ENCODE measurements at places on chromosomes 1 and 21.
A peak's percentile ranks its signal among the peaks of the same experiment; 100 is the strongest.

DNA sequence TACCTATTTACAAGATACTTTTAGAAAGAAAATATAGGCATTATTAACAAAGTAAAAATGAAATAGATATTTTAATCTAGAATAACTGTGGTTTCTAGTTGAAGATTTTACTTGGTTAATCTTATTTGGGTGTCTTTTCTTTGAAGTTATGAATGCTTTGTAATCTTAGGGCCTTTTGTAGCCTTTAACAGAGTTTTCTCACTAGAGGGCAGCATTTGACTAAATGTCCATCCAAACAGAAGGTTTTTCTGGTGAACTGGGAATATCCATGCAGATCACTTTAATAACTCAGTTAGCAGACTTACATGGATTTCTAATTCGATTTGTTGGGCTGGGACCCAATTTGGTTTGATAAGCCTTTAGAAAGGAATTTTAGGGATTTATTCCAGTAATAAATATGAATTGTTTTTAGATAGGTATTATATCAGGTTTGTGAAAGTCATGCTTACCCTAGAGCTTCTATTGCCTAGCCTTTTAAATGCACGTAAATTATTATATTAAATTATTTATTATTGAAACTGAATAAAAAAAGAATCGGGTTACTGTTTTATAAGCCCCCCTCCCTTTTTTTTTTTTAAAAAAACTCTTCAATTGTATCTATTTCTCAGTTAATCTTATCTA, 119.7 kb downstream of the ZNF326 start:
- peak; percentile 12 for DNase-seq

DNA sequence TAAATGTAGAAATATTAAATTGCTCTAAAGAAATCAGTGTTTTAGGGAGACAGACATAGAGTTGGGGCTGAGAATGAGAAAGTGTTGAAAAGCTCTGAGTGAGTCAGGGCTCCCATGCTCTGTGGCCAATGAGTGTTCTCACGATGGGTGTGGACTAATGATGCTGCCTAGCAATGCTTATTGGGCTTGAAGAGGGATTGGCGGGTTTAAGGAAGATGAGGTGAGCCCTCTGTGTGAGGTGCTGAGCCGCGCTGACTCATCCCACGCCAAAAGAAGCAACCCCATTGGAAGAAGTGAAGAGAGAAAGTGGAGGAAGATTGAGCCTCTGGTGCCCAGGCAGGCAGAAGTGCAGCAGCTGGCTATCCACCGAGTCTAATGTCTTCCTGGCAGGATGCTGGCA, 65.1 kb upstream of the DPT start:
- no peak for DNase-seq

GRCh38 chr1:17661546-17662157, 93.5 kb upstream of the ACTL8 start:
- DNase-seq = no peak

GRCh38 chr1:111515291-111516004, 12.0 kb upstream of the ADORA3 start:
- DNase-seq = no peak

DNA sequence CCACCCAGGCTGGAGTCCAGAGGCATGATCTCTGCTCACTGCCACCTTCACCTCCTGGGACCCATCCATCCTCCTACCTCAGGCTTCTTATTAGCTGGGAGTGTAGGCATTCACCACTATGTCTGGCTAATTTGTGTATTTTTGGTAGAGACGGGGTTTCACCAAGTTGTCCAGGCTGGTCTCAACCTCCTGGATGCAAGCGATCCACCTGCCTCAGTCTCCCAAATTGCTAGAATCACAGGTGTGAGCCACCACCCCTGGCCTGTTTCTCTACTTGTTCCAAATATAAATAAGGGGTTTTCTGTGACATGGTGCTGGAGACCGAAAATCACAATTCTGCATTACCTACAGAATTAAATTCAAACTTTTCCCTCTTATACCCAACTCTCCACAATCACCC, 36.6 kb upstream of the HSD3B1 start:
- DNase-seq = no peak

DNA sequence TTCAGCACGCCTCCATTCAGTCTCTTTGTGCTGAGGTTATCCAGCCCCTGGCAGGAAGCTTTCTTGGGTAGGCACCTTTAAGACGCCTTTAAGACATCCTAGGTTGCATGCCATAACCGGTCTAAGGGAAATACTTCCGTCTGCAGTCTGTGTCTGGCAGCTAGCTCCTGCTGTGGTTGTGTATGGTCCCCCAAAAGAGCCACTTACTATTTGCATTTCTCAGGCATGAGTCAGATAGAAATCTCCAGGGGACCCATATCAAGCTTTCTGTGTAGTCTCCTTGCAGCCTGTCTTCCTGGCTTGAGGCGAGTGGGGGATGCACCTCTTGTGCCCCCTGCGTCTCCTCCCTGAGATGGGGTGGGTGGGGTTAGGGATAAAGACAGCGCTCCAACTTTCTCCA, 10.0 kb upstream of the RYR2 start:
- peak; percentile 93 for DNase-seq

- no peak for DNase-seq
Observed at GRCh38 chr1:109499081-109499480, 5.2 kb downstream of the CYB561D1 start.

- no peak for DNase-seq
Observed at GRCh38 chr1:31295874-31296485, 608 bp downstream of the SNRNP40 start.

GRCh38 chr1:193494368-193494767, 308.0 kb upstream of the B3GALT2 start:
- no peak for DNase-seq

DNA sequence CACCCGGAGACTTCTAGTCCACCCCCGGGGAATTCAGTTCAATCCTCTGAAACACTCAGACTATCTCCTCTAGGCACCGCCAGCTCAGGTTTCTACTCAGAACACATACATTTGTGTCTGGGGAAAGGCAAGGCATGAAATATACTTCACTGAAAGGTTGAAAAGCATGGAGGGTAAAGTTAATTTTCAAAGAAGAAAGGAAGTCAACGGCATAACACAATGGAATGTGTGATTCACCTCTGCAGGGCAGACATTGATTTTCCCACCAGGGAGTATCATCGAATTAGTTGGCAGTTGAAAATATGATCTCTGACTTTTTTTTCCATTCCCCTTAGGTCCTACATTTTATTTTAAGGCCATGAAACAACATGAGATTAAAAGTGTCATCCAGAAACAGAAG, 669.4 kb downstream of the SMYD3 start:
- no peak for DNase-seq

GRCh38 chr1:6059866-6060265, 14.2 kb downstream of the KCNAB2 start:
- DNase-seq = no peak

DNA sequence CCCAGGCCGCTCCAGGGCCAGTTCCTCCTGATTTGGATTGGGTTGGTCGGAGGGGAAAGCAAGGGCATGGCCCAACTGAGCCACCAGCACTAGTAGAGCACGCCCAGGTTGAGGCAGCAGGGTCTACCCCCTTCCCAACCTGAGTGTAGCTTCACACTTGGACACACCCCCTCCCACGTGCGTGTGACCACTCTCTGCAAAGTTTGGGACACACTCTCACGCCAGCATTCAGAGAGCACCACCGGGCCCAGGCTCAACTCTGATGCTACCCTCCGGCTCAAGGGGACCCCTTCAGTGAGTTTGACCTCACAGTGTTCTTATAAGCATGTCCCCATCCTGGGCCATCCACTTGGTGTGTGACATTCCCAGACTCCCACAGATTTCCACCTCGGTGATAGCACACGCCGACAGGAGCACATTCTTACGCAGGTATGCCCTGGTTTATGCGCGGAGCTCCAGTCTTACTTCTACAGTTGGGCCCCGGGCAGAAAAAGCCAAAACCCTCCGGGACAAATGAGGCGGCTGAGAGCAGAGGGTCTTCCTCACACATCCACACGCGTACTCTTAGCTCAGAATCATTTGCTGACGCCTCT, 3.0 kb upstream of the DMRTA2 start:
- DNase-seq = no peak

DNA sequence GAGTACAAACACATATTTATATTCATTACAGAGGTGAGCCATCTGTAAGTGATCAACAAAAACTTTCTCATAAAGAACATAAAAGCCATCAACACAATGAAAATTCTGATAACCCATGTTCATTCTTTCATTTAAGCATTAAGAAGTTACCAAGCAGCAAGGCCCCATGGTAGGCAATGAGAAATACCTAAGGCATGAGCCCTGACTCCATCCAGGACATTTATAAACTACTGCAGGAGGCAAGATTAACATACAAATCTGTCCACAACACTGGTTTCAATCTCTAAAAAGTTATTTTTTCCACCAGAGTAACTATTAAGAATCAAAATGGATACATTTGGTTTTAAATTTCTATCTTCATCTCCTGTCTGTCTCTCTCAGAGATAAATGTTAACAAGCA, 76.1 kb downstream of the SIPA1L2 start:
- DNase-seq = no peak

GRCh38 chr1:246602194-246602593, 35.9 kb downstream of the CNST start:
- no peak for DNase-seq

DNA sequence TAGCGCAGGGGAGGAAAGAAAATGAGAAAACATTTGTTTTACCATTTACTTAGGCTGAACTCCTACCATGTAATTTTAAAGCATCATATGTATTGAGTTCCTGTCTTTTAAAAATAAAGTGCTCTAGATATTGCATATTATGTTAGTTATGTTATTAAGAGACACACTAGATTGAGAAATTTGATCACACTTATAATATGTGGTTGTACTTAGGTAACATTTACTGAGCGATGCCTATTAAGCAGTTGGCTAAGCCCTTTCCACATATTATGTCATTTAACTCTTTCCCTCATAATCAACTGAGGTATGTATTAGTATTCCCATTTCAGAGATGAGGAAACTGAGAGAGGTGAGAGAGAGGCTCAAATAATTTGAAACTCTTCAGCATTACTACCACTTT, 4.5 kb upstream of the LRRC8D start:
- no peak for DNase-seq

- DNase-seq = no peak
Observed at GRCh38 chr21:24636696-24637095, 970.6 kb downstream of the MRPL39 start.

- DNase-seq = no peak
Observed at GRCh38 chr1:208135354-208135753, 108.8 kb downstream of the PLXNA2 start.

DNA sequence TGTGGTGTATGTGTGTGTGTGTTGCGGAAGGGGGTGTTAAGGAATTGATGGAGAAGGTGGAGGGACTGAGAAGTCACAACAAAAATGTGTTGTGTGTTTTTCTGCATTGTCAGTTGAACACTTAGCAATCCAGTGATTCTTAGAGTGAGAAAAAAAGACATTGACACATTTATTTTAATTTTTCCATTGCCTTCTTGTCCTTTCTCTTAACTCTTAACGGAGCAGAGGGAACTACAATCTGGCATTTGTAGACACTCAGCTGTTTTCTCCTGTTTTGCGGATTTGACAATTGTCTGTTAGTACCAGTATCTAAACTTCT, 725 bp downstream of the C1orf53 start:
- no peak for DNase-seq

GRCh38 chr1:17245816-17246325, 3.0 kb upstream of the PADI3 start:
- DNase-seq = no peak

- no peak for DNase-seq
Observed at GRCh38 chr1:150150133-150151021, 661 bp downstream of the PLEKHO1 start.

DNA sequence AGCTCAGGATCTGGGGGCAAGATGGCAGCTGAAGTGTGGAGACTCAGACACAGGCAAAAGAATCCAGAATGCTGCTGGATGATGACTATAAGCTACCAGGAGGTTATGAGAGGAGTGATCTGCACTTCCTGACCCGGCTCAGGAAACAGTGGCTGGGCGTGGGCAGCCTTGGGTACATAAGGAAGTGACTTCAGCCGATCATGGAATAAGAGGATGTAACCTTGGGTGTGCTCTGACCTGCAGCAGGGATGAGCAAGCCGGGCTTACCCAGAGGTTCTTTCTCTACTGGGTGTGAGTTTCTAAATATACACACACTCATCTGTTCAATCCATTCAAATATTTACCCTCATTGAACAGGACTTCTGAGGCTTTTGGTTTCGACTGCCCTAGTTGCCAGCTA, 62.7 kb downstream of the CD34 start:
- no peak for DNase-seq

GRCh38 chr1:236338096-236338495, 56.0 kb upstream of the EDARADD start:
- DNase-seq = no peak

- no peak for DNase-seq
Observed at GRCh38 chr1:197437601-197438000, 169.5 kb downstream of the CRB1 start.

DNA sequence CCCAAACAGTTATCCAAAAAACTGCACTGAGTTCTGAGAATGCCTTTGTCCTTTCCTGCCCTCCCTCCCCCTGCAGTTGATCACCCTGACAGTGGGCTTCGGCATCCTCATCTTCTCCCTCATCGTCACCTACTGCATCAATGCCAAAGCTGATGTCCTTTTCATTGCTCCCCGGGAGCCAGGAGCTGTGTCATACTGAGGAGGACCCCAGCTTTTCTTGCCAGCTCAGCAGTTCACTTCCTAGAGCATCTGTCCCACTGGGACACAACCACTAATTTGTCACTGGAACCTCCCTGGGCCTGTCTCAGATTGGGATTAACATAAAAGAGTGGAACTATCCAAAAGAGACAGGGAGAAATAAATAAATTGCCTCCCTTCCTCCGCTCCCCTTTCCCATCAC, 8.8 kb upstream of the NHLH1 start:
- no peak for DNase-seq

DNA sequence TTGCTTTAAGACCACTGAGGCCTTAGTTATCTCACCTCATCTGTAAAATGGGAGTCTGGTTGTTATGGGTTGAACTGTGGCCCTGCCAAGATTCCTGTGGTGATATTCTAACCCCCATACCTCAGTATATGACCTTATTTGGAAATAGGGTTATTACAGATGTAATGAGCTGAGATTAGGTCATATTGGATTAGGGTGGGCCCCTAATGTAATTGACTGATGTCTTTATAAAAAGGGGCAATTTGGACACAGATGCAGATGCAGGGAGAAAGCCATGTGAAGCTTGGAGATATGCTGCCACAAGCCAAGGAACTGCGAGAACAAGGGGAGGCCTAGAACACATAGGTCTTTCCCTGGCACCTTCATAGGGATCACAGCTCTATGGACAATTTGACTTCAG, 3.9 kb downstream of the C1orf87 start:
- DNase-seq = no peak

DNA sequence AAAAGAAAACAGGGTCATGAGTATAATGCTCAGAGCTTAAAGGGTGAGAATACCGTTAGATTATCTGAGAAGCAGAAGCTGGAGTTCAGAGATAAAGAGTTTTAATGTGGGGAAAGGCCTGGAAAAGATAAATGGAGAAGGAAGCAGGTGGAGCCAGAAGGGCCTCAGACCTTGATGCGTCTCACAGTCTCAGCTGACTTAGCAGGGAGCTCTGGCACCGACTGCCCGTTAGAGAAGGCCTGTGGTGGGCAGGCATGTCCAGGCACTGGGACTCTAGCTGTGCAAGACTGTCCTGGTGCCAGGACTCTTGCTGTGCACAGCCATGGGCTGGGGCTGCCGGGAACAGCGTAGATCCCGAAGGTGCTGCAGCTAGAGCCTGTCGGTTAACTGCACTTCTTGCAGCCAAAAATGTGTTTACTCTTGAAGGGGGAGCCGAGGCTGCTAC, 3.8 kb upstream of the SLAMF9 start:
- no peak for DNase-seq

Data from iPS DF 19.7 (cell line).